ENCODE measurements at places on chromosomes 2 and 18.

DNA sequence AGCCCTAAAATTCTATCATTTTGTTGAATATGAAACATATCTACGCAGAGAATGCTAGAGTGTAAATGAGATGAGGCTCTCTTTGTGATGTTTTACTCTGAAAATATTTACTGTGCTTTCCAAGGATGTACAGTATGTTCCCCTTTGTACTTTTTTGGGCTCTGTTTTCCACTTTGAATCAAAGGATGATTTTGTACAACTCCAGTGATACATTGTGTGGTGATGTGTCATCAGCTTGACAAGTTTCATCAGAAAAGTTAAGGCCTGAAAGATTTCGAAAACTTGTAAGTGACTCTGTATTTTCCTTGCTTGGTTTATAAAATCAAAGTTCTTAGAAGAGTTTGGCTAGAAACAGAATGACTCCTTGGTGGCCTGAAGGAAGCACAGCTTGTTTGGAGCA lies 206.3 kb downstream of the LTBP1 start:
- no peak for DNase-seq

DNA sequence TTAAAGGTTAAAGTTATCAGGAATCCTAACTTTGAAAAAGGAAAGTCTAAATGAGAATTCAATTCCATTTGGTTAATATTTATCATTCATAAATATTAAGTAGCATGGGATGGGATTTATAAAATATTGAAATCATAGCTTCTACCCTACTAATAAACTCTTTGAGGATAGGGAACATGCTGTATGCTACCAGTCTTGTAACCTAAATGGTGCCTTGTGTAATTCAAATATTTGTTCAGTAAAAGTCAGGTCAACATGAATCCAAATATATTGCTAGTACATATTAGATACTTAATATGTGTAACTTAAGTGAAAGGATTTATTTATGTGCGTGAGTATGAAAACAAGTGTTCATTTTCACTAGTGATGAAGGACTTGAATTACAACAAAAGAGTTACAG lies 94.1 kb downstream of the CAMKMT start:
- no peak for DNase-seq

GRCh38 chr2:13996527-13996926 lies 636.0 kb upstream of the LRATD1 start:
- DNase-seq = no peak

GRCh38 chr18:2883076-2883735 lies 36.4 kb downstream of the EMILIN2 start:
- no peak for DNase-seq

GRCh38 chr2:72788756-72789155 lies 37.1 kb downstream of the EXOC6B start:
- no peak for DNase-seq

- no peak for DNase-seq
Observed at GRCh38 chr2:47029737-47030524, 114.3 kb upstream of the MCFD2 start.

- no peak for DNase-seq
Observed at GRCh38 chr18:48161911-48162698, 231.6 kb upstream of the SMAD2 start.

DNA sequence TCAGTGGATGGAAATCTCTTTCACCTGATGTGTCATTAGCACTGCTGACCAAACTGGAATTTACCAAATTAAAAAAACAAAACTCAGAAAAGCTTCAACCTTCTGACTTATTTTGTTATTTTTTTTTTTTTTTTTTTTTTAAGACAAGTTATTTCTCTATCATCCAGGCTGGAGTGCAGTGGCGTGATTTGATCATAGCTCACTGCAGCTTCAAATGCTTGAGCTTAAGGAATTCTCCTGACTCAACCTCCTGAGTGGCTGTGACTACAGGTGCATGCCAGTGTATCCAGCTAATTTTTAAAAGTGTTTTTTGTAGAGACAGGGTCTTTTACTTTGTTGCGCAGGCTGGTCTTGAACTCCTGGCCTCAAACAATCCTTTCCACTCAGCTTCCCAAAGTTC lies 155.6 kb downstream of the LRRTM1 start:
- no peak for DNase-seq

GRCh38 chr2:714005-714741 lies 37.0 kb upstream of the TMEM18 start:
- peak; percentile 26 for DNase-seq

- no peak for DNase-seq
Observed at GRCh38 chr2:237262838-237263771, 150.9 kb downstream of the COL6A3 start.

GRCh38 chr2:151459358-151459757 lies 49.7 kb downstream of the RIF1 start:
- DNase-seq = peak; percentile 46

- no peak for DNase-seq
Observed at GRCh38 chr2:33383855-33384598, 92.4 kb upstream of the RASGRP3 start.

DNA sequence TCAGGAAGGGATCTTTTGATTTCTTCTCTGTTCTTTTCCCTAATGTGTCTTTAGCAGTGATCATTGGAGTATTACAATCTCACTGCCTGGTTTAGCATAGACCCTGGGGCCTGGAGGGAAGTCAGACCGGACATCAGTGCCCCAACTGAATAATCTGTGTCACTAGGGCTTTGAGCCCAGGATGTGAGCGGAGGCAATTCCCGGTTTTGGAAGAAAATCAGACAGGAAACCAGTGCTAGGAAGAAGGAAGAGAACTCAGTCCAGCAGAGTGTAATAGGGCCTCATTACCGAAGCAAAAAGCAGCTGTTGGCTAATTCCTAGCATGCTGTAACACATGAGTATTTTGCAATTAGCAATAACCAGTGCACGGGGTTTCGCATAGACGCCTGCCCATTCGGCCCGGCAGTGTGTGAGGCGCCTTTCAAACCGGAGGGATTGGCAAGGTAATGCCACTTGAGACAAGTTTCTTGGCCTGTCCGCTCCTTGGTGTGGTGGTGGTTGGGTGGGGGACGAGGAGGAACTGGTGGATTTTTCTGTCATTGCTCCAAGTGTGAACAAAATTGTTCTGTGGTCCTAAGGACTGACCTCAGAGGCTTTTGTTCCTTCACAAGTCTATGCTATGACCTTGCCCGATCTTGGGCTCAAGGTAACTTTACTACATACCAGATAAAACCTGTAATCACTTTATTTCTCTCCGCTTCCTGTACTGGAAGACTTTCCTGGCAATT lies 2.8 kb downstream of the FOSL2 start:
- DNase-seq = no peak

DNA sequence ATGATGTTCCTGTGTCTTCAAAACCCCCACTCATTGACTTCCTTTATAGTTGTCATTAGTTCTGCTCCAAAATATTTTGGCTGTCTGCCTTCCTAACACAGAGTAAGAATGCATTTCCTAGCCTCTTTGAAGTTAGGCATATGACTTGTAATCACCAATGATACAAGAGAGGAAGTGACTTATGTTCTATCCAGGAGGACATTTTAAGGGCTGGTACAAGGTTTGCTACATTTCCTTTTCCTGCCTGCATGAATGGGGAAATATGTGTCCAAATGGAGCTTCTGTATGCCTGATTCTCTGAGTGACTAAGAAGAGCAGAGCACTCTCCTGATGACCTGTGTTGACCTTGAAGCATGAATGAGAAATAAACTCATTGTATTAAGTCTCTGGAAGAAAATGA lies 115.1 kb downstream of the PLCL1 start:
- DNase-seq = no peak

GRCh38 chr2:217812170-217812569 lies 190.6 kb downstream of the TNS1 start:
- no peak for DNase-seq

- peak; percentile 76 for DNase-seq
Observed at GRCh38 chr2:85269959-85270358, 57.8 kb downstream of the TGOLN2 start.

GRCh38 chr2:178238750-178239149 lies 44.4 kb downstream of the OSBPL6 start:
- no peak for DNase-seq

GRCh38 chr2:226446406-226447001 lies 353.1 kb downstream of the IRS1 start:
- DNase-seq = no peak

All from muscle of back (tissue), 13 donors.